Endothelial cell of umbilical vein (primary cell): ENCODE measurements at places on chromosomes 4 and X. TPM values are rescaled to one million over a fixed set of nuclear protein-coding genes. Genes with fewer than 3 reads are reported as not detected.
A peak's percentile ranks its signal among the peaks of the same experiment; 100 is the strongest.

DNA sequence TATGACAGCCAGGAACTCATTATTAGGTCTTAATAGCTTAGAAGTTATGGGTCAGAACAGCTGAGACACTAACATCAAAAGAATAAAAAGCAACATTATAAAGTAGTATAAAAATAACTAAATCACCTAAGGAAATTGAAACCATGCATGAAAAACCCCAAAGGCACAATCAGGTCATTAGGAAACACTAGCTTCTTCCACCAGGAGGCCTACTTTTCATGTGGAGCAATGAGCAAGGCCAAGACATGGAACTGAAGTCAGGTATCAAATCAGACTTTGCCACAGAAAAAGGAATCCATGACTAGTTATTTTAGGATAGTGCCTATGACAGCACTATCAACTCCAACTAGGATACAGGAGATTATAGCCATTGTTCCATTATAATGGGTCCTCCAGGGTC is 7.9 kb downstream of the HUWE1 start:
- no peak for DNase-seq

- no peak for DNase-seq
These were observed 729 bp upstream of the CPLX1 start for GRCh38 chr4:826508-827208.

DNA sequence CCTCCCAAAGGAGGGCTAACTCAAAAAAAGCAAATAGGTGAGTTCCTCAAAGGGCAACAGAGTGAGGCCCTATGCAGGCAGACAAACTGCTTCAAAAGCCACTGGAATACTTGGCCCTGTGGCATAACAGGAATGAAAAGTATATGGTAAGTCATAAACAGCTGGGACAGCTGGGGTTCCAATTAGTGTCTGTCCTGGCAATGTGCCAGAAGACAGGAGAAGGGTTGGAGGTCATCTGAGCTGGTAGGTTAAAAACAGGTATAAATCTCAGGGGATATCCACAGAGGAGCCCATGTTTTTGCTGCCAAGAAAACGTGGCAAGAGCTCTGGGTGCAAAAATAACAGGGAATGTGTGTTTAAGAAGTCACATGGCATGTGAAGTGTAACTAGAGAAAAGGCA is 111.6 kb downstream of the APOOL start:
- no peak for DNase-seq

DNA sequence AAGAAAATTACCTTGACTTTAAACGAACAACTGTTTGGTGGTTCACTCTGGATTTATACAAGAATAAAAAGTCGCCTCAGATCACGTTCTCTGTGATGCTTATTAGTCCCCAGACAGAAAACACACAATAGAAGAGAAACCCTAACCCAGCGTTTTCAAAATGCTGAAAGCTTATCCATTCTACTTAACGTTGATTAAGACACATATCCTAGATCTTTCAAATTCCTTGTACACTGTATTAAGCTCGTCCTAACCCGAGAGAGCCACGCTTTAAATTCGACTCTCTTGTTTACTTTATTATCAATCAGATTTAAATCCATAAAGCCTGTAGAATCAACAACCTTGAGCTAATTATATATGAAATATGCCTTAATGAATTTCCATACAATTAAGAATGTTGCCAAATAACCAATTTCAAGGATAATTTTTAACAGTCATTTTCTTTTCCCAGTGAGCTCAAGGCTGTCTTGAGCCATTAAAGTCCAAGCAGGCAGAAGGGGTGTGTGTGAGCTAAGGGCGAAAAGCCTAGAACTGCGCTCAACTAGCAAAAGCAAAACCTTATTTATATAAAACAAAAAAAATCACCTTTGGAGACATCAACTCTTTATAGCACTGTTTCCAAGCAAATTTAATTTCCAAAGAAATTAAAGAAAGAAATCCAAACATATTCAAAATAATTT is 981 bp upstream of the PITX2 start:
- no peak for DNase-seq

EPGN gene
- 1.2 TPM in 1 of 2 replicates, not detected in the other for total RNA-seq

GRCh38 chr4:56637791-56638190 is 43.3 kb downstream of the HOPX start:
- DNase-seq = peak; percentile 5

DNA sequence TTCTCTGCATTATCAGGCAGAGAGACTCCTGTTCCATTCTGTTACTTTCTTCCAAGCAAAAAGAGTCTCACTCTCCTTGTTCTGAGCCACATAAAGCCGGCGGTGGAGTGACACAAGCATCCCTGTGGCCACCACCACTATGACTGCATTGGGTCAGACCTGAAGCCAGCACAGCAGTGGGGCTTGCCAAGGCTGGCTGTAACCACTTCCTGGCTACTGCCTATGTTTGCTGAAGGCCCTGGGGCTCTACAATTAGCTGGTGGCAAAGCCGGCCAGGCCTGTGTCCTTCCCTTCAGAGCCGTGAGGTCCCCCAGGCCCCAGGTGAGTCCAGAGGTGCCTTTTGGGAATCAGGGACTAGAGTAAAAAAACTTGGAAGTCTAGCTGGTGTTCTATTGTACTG is 31.8 kb downstream of the PLAC8 start:
- DNase-seq = no peak
